ENCODE measurements at places on chromosomes 2 and 18.

DNA sequence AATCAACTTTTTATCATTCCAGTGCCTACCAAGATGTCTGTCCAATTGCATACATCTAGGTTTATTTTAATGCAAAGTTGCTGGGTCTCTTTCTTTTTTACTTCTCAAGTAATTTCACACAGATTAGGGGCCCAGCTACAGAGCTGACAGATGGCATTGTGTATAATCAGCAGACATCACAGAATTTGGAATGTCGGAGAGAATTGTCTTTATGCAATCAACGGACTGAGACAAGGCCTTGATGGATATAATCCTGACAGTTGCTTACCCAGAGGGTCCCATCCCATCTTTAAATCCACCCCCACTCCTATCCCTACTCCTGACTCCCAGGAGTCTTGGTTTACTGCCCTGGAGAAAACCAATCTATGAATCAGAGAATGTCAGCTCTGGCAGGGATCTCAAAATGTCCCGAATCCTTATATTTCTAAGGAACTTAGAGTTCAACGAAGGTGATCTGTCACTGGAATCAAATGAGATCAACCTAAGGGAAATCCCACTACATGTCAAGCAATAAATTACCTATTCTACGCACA lies 142.0 kb downstream of the LRATD1 start:
- DNase-seq = no peak

DNA sequence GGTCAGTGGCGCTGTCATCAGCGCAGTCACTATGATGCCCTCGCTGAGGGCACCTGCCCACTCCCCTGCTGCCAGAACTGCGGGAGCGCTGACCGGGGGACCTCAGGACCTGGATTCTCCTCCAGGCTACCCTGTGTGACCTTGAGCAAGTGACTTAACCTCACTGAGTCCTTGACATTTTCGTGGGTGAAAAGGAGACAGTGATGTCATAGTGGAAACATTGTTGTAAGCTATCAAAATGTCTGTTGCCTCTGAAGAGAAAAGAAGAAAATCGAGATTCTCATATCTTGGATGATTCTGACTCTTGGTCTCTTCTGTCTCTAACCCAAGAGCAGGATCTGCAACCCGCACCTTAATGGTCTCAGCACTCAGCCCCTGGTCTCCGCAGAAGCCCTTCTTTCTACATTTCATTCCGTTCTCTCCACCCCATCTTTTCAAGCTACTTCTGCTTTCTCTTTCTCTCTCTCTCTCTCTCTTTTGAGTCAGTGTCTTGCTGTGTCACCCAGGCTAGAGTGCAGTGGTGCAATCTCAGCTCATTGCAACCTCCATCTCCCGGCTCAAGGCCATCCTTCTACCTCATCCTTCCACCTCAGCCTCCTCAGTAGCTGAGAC lies 978 bp upstream of the TUBA4A start:
- no peak for DNase-seq

DNA sequence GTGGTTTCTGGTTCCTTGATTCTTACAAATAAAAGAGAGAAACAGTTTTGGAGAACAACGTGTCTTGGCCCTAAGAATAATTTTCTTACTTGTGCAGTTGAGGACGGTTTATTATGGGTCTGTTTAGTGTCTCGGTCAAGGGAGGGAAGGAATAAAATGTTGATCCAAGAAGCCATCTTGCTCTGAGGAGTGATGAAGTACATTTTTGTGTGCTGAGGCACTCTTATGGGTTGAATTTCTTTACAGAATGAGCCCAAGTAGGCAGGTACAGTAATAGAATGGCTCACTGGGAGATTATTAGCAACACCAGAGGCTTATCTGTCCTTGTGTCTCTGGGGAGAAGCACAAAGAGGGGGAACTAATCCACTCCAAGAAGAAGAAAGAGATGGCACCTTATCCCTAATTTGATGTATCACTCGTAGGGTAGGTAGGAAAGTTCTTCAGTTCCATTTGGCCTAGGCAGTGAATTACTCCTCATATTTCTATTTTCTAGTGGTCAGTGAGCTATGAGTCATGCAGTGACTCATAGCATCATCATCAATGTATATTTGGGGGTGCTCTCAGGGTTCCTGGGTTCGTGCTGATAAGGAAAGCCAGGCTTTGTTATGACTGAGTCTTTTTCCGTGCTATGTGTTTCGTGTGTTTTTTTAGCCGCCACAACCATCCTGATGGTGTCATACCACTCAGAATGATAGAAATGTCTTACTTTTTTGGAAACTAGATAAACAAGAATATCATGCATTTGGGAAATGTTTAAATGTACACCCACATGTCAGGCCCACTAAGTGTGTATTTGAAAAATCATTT lies 250.1 kb upstream of the CTAGE1 start:
- DNase-seq = no peak

DNA sequence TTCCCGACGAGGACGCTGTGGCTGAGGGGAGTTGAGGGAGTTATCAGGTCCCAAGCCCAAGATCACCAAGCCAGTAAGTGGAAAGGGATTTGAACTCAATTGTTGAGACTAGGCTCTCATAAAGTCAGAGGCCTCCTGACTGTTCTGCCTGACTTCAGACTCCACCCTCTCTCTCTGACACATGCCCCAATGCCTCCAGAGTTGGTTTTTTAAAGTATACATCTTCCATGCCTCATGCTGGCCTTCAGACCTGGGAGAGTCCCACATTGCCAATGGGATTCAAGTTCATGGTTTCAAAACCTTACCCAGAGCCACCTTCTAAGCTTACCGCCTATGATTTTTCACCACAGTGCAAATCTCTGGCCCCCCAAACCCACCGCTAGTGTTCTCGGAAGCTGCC lies 100.8 kb downstream of the RTN4 start:
- DNase-seq = no peak

DNA sequence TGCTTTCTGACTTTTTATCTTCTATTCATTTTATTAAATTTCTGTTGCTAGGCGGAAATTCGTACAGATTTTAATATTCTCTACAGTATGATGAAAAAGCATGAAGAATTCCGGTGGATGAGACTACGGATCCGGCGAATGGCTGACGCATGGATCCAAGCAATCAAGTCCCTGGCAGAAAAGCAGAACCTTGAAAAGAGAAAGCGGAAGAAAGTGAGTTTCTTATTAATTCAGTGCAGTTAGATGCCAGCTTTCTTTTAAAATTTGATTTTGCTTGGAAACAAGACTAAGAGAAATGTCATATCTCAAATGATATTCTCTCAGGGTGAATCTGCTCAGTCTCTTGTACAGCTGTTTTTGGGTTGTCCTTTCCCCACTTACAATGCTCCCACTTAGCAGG lies 84.3 kb downstream of the MGAT5 start:
- DNase-seq = no peak

DNA sequence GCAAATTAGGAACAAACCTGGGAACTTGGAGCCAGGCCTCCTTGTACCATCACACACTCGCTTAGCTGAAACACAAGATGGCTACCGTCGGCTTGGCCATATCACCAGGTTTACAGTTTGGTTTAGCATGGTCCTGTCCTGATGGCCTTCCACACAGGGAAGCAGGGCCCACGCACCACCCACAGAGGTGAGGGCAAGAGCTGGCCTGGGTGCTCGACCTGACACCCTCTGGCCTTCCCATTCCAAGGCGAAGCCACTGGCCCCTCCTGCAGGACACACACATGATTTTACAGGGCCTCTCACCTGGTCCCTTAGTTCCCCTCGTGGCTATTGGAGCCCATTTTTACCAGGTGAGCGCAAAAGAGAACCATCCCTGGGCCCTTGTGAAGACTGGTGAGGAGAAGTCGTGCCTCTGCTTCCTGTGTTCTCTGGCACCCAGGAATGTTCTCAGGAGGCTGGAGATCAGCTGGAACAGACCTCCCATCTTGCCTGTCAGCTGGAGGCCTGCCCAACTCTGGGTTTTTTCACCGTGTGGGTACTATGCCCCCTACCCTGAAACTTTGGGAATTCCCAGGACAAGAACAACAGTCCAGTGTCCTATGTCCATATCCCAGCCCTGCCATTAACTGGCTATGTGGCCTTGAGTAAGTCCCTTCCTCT lies 53.0 kb upstream of the FOSL2 start:
- DNase-seq = no peak

DNA sequence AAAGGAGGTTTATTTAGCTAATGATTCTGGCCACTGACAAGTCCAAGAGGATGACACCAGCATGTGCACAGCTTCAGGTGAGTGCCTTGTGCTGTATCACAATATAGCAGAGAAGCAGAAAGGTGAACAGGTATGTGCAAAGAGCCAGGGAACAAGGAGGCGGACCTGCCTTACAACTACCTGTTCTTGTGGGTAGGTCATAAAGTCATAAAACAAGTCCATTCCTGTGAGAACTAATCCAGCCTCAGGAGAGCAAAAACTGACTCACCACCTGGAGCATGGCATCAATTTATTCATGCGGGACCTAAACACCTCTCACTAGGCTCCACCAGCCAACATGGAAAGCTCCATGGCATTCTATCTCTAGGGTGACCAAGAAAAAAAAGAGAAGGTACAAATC lies 234.2 kb downstream of the ASXL3 start:
- no peak for DNase-seq

GRCh38 chr2:74278694-74279093 lies 64.5 kb downstream of the SLC4A5 start:
- DNase-seq = no peak

GRCh38 chr2:31442376-31442775 lies 27.8 kb upstream of the XDH start:
- no peak for DNase-seq

GRCh38 chr2:19577723-19578122 lies 219.3 kb upstream of the OSR1 start:
- DNase-seq = no peak

DNA sequence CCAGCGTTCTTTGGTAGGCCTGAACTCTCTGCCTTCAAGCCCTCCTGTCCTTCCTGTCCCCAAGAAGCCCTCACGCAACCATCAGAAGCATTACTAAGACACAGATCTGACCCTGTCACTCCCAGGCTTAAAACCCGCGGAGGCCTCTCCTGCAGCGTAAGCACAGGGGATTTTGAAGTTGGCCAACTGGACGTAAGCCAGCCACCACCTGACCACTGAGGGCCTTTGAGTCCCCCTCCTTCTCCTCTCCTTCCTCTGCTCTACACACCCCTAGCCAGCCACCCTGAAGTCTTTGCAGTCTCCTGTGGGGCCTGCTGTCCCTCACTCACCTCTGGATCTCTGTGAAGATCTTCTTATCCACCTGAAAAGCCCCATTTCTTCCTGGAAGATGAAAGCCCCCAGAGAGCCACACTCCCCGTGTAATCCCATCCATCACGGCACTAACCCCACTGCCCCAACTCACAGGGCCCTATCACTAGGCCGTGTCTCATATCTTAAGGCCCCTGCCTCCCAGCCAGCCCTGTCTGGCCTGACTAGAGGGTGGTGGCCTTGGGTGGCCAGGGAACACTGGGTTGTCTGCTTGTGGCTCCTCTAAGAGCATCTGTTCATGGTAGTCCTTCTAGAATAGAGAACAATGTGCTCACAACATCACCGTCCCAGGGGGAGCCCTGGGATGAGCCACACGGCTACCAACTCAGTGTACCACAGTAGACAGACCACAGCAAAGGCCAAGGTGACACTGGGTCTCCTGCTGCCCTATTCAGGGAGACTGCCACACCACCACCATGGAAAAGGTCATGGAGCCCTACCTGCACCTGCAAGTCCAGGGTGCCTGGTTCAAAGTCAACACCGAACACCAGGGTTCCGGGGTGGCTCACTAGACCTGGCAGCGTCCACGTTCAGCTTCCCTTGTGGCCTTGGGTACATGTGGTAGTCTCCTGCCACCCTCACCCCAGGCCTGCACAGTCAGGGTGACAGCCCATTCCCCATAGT lies 191.6 kb downstream of the ZBTB7C start:
- no peak for DNase-seq

DNA sequence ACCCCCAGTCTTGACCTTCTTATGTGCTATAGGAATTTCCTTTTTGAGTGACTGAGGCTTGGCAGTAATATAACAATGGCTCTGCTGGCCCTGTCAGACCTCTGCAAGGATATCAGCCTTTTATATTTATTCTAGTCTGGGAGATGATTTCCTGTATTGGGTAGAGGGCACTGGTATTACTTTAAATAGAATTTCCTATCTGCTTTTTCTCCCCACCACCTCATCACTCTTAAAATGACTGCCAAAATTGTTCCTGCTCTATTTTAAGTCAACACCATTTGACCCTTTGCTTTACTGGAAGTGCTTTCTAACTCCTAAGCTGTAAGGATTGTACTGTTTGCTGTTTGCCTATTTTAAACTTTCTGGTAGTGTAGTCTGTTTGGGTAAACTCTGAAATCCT lies 658.4 kb upstream of the FSHR start:
- DNase-seq = no peak

DNA sequence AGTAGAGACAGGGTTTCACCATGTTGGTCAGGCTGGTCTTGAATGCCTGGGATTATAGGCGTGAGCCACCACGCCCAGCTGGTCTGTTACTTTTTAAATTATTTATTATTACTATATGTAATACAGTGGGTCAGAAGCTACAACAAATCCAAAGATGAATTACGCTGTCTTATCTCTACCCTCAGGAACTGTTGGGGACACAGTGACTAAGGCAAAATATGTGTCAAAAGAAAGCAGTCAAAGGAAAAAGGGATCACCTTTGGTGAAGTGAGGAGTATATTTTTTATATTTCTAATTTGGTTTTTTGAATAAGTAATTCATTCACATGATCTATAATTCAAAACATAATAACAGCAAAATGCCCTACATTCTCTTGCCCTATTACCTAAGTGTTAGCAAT lies 4.7 kb downstream of the CREB1 start:
- no peak for DNase-seq

DNA sequence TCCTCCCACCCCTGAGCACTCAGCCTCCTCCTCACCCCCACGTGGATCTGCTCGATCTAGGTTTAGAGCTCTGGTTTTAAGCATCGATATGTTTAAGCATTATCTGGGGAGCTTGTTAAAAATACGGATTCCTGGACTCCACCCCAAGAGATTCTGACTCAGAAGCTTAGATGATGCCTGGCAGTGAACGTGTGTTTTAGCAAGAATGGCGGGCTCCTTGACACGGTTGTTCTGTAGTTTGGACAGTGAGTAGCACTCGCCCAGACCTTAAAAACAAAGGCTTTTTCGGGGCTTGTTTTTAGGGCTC lies 47.3 kb downstream of the LDLRAD4 start:
- no peak for DNase-seq

DNA sequence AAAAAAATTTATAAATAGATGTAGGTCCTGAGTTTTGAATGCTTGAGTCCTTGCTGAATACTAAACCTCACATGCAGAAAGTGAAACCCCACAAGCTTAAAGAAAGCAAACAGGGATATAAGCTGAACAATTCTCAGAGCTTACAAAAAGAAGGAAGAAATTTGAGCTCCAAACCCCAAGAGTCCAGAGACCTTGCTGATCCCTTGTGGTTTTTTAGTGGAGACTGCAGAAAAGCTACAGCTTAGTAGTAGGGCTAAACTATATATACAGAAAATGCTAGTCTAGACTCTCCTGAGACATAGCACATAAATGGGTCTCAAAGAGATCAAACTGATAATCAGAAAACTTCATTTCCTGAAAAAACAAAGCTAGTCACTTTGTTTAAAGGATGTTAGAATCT lies 1548.1 kb upstream of the ZEB2 start:
- no peak for DNase-seq
